ENCODE measurements at places on chromosomes 4 and X.
A peak's percentile ranks its signal among the peaks of the same experiment; 100 is the strongest.

DNA sequence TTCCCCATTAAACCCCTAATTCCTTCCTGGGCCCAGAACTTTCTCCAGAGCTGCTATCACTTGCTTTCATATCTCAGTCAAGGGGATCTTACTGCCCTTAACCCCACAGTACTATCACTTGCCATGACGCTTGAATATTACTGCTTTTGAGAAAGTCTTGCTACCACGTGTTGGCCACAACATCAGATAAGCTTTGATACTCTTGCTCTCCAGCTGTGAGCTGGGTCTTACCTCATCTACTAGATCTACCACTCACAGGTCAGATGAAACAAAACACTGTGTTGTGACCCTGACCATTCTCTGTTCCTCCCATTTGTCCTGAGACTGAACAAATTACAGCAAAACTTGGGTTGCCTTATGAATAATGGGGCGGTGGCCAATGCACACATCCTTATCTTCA lies 12.1 kb upstream of the TAPT1 start:
- no peak for DNase-seq

GRCh38 chr4:110636680-110637407 lies 14.0 kb upstream of the PITX2 start:
- peak; percentile 80 for DNase-seq

- no peak for DNase-seq
Observed at GRCh38 chrX:107766470-107767150, 9.0 kb downstream of the TSC22D3 start.

- no peak for DNase-seq
Observed at GRCh38 chr4:110019153-110019552, 106.5 kb downstream of the EGF start.

- no peak for DNase-seq
Observed at GRCh38 chr4:119321921-119322687, at the start of gene FABP2. TSS of gene FABP2 (minus strand) at chr4:119322138. CDS start at chr4:119322102, 36 bp downstream.

- DNase-seq = no peak
Observed at GRCh38 chr4:16869594-16870245, 28.7 kb downstream of the LDB2 start.

Data from nephron progenitor cell (in vitro differentiated cells).